Ovary (tissue), 10 donors: ENCODE measurements at places on chromosomes 5 and 9. TPM values are rescaled to one million over a fixed set of nuclear protein-coding genes. Genes with fewer than 3 reads are reported as not detected.

DNA sequence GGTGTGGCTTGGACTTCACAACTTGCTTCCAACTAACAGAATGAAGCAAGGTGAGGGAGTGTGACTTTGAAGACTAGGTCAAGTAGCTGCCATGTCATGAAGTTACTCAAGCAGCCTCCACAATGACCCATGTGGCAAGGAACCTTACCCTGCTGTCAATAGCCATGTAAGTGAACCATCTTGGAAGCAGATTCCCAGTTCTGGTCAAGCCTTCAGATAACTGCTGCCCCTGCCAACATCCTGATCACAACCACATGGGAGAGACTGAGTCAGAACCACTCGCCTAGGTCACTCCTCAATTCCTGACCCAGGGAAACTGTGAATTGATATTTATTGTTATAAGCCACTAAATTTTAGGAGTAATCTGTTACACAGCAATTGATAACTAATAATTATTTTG, 10.9 kb downstream of the ZCCHC10 start:
- H3K4me3 ChIP-seq: no peak overlapping the region
- H3K27ac ChIP-seq: no peak overlapping the region
- H3K27me3 ChIP-seq: no peaks in the 10 kb centered on the region
- no peaks in the 10 kb centered on the region for H3K4me1 ChIP-seq
- no peak for DNase-seq

- no peak overlapping the region for H3K4me3 ChIP-seq
- no peak overlapping the region for H3K27ac ChIP-seq
- H3K27me3 ChIP-seq: no peaks in the 10 kb centered on the region
- no peaks in the 10 kb centered on the region for H3K36me3 ChIP-seq
- no peaks in the 10 kb centered on the region for H3K4me1 ChIP-seq
Observed at GRCh38 chr5:916441-917293, 24.0 kb downstream of the TRIP13 start.

PDZD2 gene
- 22.7 TPM for polyA plus RNA-seq

DNA sequence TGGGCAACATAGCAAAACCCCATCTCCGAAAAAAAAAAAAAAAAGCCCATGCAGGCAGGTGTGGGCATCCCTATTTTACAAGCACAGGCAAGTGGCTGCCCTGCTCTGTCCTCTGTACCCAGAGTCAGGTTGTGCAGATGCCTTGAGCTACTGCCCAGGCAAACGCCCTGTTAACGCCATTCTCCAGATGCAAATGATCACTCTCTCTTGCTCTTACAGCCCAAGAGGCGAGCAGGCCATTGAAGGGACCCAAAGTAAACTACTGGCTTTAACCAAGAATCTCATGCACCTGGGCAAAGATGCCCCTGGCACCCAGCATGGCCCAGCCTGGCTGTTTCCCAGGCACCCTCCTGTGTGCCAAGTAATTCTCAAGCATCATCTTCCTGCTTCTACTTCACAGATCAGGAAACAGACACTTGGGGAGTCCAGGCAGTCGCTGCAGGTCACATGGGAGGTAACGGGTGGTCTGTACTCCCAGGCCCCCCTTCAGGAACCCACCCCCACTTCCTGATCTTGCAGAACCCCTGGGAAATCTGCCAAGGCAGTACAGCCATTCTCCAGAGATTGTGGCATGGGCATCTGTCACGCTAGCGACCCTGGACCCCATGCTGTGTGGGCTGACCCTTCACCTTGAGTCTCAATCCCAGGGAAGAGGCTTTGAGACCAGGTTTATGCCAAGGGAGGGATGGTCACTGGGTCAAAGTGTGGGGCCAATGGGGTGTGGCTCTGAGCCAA, 14.2 kb downstream of the EEIG1 start:
- no peak overlapping the region for H3K4me3 ChIP-seq
- peaks cover 70% of the 10 kb centered on the region for H3K4me1 ChIP-seq
- H3K27me3 ChIP-seq: no peaks in the 10 kb centered on the region
- DNase-seq: peak; percentile 37
- H3K36me3 ChIP-seq: no peaks in the 10 kb centered on the region
- H3K27ac ChIP-seq: no peak overlapping the region

- H3K36me3 ChIP-seq: no peaks in the 10 kb centered on the region
- peaks cover 10% of the 10 kb centered on the region for H3K4me1 ChIP-seq
- no peak overlapping the region for H3K27ac ChIP-seq
- H3K27me3 ChIP-seq: no peaks in the 10 kb centered on the region
Observed at GRCh38 chr5:132223861-132224260, 3.8 kb downstream of the P4HA2 start.

DNA sequence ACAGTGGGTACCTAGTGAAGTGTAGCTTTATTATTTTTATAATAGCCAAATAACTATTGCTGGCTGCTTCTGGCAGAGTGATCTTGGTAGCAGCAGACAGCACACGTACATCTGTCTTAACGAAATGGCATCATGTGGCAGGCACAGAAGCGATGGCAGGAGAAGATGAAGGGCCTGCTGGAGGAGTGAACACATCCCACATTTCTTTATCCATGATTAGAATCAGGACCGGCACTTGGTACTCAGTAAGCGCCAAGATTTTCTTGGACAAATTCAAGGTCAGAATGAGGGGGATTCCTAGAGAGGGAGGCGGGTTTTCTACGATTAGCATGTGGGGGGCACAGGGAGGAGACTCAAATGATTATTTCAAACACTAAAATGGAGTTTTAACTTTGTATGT, 23.0 kb upstream of the ZNF366 start:
- no peak for DNase-seq
- no peaks in the 10 kb centered on the region for H3K27me3 ChIP-seq
- no peaks in the 10 kb centered on the region for H3K4me1 ChIP-seq
- H3K27ac ChIP-seq: no peak overlapping the region
- H3K4me3 ChIP-seq: no peak overlapping the region

- DNase-seq: no peak
- H3K27ac ChIP-seq: no peak overlapping the region
- H3K4me1 ChIP-seq: no peaks in the 10 kb centered on the region
- peaks cover 2% of the 10 kb centered on the region for H3K27me3 ChIP-seq
Observed at GRCh38 chr5:111942201-111942600, 185.2 kb upstream of the NREP start.
